ENCODE measurements at places on chromosomes 16 and 17.
A peak's percentile ranks its signal among the peaks of the same experiment; 100 is the strongest.

- no peak for DNase-seq
Measured at GRCh38 chr16:49521734-49522325, 148.2 kb downstream of the C16orf78 start.

DNA sequence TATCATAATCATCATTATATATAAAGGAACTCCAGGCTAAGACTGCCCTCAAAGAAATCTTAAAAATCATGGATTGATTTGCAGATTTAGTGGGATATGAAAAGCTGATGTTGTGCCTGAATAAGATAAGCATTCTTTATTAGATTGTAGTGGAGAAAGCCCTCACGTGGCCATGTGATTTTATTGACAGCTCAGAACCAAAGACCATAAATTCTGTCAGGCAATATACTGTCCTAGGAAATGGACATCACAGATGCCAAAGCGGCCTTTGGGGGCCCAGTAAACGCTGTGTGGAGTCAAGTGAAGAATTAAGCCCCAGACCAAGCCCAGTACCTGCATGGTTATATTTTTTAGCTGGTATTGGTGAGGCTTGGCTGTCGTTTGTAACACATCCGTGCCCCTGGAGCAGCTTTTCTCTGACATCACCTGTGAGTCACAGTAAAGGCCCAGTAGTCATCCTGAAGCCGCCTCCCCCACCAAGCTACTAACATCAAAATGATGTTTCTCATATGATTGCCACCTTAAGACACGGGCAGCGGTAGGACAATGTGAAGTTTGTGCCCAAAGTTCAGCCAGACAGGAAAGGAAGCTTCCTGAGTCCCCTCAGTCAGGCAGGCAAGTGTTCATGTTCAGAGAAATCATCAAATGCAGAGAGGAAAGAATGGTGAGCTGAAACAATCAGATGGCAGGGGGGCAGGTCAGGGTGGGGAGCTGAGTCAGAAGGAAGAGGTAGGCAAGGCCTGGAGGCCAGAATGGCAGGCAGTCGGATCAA, 209.4 kb downstream of the IRX3 start:
- DNase-seq = peak; percentile 76

- DNase-seq = peak; percentile 64
Measured at GRCh38 chr16:11901091-11901490, 14.7 kb downstream of the GSPT1 start.

DNA sequence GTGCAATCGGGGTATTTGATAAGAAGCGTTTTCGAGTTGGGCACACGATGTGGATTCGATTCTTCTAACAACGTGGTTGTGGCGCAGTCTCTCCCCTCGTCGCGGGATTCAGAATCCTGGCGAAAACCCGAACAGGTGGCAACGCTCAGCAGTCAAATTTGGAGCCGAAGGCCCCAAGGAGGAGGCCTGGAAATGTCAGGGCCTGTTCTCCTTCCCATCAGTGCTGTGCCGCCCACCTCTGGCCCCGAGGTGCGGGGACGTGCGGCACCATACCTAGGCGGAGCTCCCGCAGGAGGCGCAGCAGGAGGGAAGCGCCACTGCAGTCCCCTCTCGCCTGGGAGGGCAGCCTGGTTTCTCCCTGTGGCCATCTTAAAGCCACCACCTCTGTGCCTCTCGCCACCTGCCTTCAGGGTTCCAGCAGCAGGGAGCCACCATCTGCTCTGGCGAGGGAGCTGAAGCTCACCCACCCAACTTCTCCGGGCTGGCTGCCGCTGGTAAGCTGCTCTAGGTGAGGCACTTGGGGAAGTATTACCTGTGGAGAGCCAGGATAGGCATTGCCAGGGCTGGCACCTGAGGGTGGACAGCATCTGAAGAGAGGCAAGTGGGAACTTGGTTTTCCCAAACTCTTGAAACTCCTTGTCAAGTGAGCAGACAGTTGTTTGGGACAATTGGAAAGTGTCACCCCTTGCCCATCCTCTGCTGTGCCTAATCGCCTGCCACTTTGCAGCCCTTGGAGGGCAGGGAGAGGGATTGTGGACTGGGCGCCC, 2.6 kb upstream of the AATF start:
- no peak for DNase-seq

DNA sequence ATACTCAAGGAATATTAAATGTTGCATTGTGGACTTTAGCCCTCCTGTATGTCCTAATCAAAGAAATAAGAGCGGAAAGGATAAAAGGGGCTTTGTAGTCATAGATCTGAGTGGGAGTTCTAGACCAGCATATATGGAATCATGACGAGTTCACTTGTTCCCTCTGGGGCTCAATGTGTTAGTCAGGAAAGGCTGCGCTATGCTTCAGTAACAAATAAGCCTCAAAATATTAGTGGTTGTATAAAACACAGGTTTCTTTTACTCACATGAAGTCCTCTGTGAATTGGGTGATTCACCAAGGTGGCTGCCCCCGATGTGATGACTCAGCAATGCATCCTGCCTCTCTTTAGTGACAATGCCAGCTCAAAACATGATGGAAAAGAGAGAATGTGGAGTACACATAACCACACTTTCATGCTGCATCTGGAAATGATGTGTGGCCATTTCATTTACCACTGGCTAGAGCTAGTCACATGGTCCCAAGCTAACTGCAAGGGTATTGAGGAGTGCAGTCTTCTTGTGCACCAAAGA, 63.3 kb upstream of the IRX5 start:
- peak; percentile 3 for DNase-seq

- no peak for DNase-seq
Measured at GRCh38 chr16:66421891-66422290, 5.2 kb upstream of the BEAN1 start.

GRCh38 chr16:48452991-48453760, 68.0 kb upstream of the SIAH1 start:
- no peak for DNase-seq

DNA sequence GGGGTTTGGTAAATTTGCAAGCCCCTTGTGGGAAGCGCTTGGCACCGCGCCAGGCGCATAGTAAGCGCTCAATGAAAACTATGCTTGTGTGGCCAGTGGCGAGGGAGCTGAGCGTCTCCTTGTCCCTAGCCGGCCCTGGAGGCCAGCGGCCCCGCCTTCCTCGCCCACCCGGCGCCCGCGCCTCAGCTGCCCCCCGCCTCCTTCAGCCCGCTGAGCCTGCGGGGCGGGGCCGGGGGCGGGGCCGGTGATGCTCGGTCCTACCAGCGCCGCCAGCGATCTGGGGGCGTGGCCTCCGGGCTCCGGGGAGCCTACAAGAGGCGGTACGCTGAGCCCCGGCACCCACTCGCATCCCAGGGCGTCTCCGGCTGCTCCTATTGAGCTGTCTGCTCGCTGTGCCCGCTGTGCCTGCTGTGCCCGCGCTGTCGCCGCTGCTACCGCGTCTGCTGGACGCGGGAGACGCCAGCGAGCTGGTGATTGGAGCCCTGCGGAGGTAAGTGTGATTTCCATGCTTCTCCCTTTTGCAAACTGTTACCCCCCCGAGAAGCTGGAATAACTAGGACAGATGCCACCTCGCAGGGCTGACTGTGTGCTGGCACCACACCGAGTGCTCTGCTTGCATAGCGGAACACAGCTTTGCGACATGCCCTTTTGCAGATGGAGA, at the start of gene CRISPLD2:
CRISPLD2 (plus strand) TSS at position 342 of the 661 bp plus-strand sequence. CDS start 18,511 bp downstream, outside the sequence.
- peak; percentile 95 for DNase-seq
